ENCODE measurements at places on chromosomes 12 and 14.

DNA sequence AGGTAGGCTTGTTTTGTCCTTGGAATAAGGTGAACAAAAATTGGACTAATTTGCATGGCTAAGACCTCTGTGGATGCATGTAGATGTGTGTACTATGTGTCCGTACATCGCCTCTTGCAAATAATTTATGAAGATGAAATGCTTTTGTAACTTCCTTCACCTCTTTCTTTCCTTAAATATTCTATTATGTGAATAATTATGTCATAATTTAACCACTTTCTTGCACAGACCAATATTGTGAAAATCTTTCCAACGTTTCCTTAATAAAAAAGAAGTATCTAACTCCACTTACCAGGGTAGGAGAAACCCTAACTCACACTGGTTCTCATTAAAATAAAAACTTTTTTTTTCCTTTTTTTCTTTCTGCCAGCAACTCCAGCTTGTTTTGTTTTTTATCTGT is 4.0 kb downstream of the NANOG start:
- DNase-seq: no peak

GRCh38 chr12:13961971-13962370 is 19.4 kb downstream of the GRIN2B start:
- DNase-seq: no peak

GRCh38 chr12:75986001-75986746 is 45.4 kb downstream of the PHLDA1 start:
- DNase-seq: no peak

GRCh38 chr12:73159954-73160353 is 887.8 kb downstream of the TRHDE start:
- DNase-seq: no peak

DNA sequence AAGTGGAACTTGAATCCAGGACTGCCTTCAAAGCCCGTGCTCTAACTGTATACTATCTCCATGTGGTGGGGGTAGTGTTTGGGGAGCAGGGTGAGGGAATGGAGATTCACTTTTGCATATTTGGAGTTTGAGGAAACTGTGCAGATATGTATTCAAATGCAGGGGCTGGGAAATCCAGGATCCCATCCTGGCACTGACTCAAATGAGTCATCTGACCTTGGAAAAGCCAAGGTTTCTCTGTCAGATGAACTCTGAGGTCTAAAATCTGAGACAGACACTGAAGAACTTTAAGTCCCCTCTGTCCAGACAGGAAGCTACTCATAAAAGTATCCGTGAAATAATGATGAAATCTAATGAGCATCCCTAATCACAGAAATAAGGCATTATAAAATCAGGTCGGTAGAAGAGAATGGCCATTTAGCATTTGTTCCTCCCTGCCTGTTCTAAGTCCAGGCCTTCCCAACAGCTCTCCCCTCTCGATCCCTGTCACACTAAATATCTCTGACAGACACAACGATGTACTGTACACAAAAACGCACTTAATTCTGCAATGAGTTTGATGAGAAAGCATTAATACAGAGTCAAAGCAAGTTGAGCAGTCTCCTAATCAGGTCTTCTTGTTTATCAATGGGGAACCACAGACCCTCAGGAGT is 14.4 kb downstream of the NIN start:
- no peak for DNase-seq

GRCh38 chr12:76558684-76559399 is 729 bp downstream of the OSBPL8 start:
- DNase-seq: peak; percentile 66

- no peak for DNase-seq
Measured at GRCh38 chr14:93002049-93002448, 79.1 kb downstream of the CHGA start.

- DNase-seq: peak; percentile 68
Measured at GRCh38 chr14:50531595-50532501, 521 bp downstream of the MAP4K5 start.

DNA sequence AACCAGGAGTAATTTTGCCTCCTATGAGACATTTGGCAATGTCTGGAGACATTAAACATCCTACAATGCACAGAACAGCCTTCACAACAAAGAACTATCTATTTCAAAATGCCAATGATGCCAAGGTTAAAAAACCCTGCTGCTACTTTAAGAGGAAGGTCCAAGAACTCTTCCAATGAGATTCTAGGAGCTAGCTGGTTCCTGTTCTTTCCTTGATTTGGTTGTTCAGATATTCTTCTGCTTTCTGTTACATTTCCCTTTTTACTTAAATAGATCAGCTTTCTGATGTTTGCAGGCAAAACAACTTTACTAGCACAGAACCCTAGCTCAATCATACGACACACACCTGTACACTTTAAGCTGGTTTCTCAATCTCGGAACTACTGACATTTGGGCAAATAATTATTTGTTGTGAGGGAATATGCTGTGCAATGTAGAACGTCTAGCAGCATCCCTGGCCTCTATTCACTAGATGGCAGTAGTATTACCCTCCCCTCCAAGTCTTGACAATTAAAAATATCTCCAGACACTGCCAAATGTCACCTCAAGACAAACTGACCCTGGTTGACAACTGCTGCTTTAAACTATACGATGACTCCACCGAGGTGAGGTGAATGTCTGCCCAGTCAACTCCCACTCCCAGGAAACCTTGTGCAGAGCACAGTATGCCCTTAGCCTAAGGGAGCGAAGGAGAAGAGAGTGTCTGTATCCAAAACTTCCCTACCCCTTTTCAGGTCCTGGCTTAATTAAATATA is 4.4 kb downstream of the BLTP3B start:
- no peak for DNase-seq
